ENCODE measurements at places on chromosomes 5 and 9.

- H3K4me1 ChIP-seq: no peaks in the 10 kb centered on the region
- no peak overlapping the region for H3K27ac ChIP-seq
- no peaks in the 10 kb centered on the region for H3K36me3 ChIP-seq
- DNase-seq: no peak
- no peak overlapping the region for H3K4me3 ChIP-seq
Measured at GRCh38 chr5:80372780-80373179, 35.1 kb upstream of the ZFYVE16 start.

GRCh38 chr5:13503017-13503416 lies 441.5 kb downstream of the DNAH5 start:
- no peaks in the 10 kb centered on the region for H3K27me3 ChIP-seq
- H3K36me3 ChIP-seq: no peaks in the 10 kb centered on the region
- H3K4me3 ChIP-seq: no peak overlapping the region

DNA sequence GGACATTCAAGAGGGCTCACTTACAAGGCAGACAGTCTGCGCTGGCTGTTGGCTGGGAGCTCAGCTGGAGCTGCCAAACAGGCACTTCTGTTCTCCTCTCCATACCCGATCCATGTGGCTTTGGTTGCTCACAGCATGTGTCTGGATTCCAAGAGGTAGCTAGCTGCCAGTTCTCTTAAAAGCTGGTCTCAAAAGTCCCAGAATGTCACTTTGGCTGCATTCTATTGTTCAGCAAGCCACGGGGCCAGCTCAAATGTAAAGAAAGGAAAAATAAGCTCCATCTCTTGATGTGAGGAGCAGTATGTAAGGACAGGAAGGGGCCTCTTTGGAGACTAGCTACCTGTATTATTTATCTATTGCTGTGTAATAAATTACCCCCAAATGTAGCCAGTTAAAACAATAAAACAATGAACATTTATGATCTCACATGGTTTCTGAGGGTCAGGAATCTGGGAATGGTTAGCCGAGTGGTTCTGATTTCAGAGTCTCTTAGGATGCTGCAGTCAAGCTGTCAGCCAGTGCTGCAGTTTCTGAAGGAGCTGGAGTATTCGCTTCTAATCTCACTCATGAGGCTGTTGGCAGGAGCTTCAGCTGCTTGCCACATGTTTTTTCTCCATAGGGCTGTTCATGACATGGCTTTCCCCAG lies 112.7 kb upstream of the CLINT1 start:
- H3K4me1 ChIP-seq: no peaks in the 10 kb centered on the region
- H3K36me3 ChIP-seq: no peaks in the 10 kb centered on the region
- no peaks in the 10 kb centered on the region for H3K27me3 ChIP-seq
- no peak for DNase-seq
- no peak overlapping the region for H3K27ac ChIP-seq
- H3K4me3 ChIP-seq: no peak overlapping the region

DNA sequence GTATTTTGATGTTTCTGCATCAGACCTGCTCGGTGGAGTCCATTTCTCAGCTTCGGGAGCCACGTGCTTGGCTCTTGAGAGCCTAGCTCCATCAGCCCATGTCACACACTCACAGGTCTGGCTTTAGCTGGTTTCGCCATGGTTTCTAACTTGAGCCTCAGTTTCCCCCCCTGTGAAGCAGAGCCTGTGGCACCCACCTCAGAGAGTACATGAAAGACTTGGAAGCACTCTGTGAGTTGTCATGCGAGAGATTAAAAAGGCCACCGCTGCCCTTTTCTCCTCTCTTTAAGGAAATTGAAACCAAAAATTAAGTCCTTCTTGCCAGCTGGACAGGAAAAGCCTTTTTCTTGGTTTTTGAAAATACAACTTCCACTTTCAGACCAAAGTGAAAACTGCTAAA lies 8.8 kb downstream of the TENT4A start:
- peaks cover 23% of the 10 kb centered on the region for H3K4me1 ChIP-seq
- no peak for DNase-seq
- H3K27ac ChIP-seq: peak overlapping the region; percentile 43
- H3K4me3 ChIP-seq: no peak overlapping the region
- H3K36me3 ChIP-seq: no peaks in the 10 kb centered on the region

DNA sequence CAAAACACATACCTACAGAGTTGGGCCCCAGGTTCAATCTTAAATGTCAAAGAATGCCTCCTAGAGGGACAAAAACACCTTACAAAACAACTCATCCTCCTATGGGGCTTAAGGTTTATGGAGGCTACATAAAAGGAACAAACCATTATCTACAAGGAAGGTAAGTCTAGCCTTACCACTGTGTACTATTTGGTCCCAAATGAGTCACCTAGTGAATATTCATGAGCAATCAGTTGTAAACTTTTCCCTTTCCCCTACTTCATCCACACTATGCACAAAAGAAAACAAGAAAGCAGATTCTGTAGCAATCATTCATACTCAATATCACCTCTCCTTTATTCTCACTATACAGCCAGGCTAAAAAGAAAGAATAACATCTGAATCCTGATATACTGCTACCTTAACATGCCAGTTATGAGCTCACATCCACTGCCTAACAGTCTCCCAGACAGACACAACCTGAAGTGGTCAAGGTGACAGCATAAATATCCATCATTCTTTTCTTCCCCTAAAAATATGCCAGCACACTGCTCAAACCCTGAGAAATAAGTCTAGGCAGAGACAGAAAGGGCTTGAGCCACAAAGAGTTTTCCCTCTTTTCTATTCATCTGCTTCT lies 6.2 kb downstream of the OXCT1 start:
- H3K36me3 ChIP-seq: peaks cover 21% of the 10 kb centered on the region
- H3K27me3 ChIP-seq: no peaks in the 10 kb centered on the region
- DNase-seq: no peak

Measured in natural killer cell (primary cell).